GM18507 (cell line): ENCODE measurements at places on chromosomes 4 and X.

DNA sequence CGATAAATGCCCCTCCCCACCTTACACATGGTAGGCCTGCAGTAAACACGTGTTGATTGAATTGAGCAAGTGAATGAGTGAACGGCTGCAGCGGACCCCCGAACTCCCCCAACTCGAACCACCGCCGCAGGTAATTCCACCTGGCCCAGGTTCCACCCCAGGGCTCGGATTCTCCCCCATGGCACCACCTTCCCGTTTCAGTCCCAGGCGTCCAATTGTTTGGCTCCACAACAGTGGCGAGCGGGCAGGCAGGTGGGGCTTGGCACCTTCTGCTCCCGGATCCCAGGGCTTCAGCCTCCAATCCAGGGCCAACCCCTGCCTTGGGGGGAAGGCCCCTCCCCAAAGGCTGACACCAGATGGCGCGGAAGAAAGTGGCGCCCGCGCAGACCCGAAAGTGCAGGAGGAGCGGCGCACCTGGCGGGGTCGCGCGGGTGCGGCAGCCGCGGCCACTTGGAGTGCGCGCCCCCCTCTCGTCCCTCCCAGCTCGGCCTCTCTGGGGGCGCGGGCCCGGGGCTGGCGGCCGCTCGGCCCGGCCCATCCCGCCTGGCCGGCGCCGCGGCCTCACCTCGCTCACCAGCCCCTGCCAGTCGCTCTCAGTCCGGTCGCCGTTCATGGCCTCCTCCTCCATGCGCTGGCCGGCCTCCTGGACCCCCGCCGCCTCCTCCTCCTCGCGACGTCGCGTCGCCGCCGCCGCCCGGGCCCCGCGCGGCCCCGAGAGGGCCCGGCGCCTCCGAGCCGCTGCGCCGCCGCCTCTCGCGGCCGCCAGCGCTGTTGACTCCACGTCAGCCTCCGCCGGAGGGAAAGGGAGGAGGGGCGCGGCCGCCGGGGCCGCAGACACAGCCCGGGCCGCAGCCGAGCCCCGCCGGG is at the start of gene CCDC149:
Gene CCDC149, minus strand, starts transcription at position 791 of the 867 bp plus-strand sequence. Its CDS starts 178 bp downstream, at position 613.
- DNase-seq, result no peak

GRCh38 chr4:7021930-7022664 is 21.1 kb upstream of the TADA2B start:
- DNase-seq, result no peak

DNA sequence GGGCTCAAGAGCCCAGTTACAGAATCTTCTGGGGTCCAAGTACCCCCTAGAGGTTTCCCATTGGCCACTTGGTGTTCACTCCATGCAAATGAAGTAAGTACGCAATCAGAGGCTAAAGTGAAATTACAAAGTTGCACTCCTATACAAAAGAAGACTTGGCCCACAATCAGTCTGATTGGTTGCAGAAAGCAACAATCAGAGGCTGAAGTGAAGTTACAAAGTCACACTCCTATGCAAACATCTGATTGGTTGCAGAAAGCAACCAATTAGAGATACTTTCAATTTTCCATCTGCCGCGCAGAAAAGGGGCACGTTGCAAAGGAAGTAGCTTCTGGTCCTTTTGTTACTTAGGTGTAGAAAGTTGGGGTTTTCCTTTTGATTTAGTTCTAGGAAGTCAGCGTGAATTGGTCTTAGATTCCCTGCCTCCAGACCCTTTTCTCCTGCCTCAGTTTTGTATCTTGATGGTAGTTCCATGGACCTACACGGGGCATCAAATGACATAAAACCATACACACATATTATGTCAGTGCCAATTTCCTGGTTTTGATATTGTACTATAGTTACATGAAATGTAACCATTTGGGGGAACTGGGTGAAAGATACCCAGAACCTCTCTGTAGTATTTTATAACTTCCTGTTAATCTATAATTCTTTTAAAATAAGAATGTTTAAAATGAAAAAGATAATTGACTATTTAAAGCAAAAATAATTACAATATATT is 12.4 kb upstream of the PIN4 start:
- DNase-seq, result no peak

DNA sequence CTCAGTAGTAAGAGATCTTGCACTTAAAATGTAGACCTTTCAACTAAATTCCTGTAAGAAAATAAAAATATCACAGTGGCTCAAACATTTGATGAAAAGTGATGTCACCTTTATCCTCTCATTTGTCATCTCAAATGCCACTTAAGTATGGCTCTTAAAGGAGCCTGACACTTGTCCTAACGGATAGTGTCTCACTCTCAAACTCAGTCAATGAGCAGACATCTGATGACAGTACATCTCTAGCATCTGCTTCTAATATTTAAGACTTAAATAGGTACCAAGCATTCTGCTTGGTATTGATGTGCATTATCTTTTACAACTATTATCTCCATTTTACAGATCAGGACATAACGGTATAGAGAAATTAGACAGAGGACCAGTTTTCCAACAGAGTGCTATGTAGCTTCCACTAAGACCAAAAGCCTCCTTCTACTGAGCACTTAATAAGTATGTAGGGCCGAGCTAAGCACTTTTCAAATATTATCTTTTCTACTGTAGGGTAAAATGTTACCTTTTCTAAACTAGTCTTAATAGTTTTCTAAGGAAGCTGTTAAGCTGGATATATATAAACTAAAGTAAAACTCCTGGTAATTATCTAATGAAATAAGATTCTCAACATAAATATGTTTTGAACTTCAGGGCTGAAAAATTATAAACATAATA is 110.2 kb downstream of the PDE5A start:
- DNase-seq, result no peak

DNA sequence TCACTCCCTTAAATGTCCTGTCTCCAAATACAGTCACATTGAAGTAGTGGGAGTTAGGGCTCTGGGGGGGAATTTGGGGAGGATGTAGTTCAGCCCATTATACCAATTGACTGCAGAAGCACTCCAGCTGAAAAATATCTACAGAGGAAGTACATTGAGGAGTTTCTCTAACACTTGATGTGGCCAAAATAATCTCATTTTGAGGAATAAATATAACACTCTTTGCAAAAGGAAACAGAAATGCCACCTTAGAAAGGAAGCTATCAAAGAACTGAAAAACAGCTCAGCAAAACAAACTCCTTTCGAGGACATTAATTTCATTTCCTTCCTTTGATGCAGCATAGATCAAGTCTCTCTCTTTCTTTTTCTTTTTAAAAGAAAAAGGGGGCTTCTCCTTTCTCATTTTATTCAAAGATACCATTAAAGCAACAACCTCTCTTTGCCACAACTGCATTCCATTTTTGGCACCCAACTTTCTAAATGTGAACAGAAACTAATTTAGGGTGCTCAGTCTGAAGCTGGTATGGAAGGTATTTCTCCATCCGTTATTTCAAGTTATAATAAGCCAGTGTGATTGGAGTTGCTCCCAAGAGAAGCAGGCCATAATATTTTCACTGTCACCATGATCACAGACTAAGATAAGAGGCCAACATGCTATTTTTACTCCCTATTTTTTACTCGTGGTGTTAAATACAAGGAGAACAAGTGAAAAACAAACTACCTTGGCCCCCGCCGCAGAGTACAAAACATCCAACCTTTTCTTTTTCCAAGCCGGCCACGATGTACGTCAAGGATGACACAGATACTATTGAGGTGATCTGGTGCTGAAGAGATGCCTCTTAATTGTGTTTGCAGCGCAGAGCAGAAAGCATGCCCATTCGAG is 230.4 kb upstream of the GATB start:
- no peak for DNase-seq

GRCh38 chr4:186778134-186778533 is 54.5 kb upstream of the FAT1 start:
- no peak for DNase-seq

GRCh38 chr4:151772274-151772673 is 11.5 kb upstream of the GATB start:
- no peak for DNase-seq

GRCh38 chr4:66178906-66179305 is 508.6 kb upstream of the EPHA5 start:
- DNase-seq, result no peak

- DNase-seq, result no peak
Measured at GRCh38 chr4:10761903-10762302, 77.3 kb upstream of the CLNK start.

GRCh38 chrX:114152130-114152529 is 431.8 kb upstream of the HTR2C start:
- DNase-seq, result no peak

DNA sequence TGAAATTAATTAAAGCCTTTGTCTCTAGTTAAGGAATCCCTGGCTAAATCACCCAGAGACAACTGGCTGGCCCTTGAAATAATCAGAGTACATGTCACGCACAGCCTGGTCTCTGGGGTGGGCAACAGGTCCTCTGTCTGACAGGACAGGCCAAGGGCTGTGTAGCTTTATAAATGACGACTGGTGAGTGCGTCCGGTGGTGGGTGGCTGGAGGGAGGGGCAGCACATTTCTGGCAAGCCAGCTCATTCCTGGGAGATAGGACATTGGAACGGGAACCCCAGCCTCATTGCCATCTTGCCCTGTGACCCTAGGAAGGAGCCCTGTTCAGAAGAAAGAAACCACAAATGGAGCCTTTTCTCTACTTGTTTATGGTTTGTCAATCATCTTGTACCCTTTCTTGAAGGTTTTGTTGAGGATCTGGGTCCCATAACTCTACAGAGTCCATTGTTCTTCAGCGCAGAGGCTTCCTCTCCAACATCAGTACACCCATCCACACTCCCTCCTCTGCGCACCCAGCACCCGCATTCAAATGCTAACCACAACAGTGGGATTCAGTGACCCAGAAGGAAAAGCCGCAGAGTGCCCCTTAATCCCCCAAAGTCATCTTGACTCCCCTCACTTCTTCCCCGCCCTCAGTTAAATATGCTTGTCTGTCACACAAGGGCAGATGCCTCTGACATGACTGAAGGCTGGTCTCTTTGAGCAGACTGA is 368.1 kb downstream of the UNC5C start:
- DNase-seq, result no peak

GRCh38 chrX:115023139-115023538 is 5.7 kb upstream of the IL13RA2 start:
- no peak for DNase-seq

DNA sequence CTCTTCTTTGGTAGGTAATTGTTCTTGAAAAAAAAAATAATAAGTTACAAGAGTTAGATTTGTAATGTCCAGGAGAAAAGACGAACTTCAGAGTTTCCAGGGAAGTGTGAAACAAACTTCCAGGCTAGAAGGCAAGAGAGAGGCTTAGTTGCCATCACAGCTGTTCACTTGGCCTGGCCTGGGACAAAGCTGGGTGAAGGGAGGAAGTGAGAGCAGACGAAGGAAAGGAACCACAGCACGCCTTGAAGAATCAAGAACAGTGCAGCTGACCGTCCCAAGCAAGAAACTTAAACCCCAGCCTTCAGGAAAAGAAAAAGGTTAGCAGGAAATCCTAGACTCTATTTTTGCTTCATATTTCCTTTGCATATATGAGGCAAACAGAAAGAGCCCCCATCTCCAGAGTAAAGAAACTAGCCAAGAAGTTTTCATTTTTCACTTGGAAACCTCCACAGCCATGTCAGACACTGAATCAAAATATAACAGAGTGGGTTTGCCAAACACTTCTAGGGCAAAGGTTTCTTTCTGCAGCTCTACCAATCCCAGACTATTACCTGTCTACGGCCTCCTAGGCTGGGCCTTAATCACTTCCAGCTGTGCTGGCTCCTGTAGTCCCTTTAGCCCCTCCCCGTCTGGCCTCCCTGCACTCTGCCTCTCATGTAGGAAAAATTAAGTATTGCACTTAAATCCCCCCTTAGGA is 209.6 kb downstream of the SPATA18 start:
- DNase-seq, result no peak

DNA sequence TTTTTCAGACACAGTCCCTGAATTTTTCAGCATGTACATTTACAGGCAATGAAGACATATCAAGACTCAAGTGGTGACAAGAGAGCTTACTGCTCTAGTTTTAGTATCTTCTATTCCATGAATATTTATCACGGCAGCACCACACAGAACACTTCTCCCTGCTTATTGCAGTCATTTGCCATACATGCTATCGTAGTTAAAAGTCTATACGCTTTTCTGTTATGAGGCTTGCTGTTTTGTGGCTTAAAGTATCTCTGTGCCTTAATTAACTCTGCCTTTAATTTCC is 65.4 kb upstream of the GK2 start:
- no peak for DNase-seq

DNA sequence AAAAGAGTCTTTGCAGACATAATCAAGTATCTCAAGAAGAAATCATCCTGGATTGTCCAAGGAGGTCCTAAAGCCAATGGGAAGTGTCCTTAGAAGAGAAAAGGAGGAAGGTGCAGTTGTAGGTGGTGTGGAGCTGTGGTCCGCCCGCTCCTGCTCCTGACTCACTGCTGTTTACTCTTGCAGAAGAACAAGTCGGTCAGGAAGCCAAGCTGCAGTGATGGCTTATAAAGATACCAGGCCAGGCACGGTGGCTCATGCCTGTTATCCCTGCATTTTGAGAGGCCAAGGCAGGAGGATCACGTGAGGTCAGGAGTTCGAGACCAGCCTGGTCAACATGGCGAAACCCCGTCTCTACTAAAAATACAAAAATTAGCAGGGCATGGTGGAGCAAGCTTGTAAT is 66.4 kb upstream of the ATP6AP2 start:
- no peak for DNase-seq
